Left lung (tissue), 14 donors: ENCODE measurements at places on chromosomes 5 and 9. TPM values are rescaled to one million over a fixed set of nuclear protein-coding genes. Genes with fewer than 3 reads are reported as not detected.
A peak's percentile ranks its signal among the peaks of the same experiment; 100 is the strongest.

- H3K27ac ChIP-seq = no peak overlapping the region
- H3K4me3 ChIP-seq = no peak overlapping the region
- H3K4me1 ChIP-seq = no peaks in the 10 kb centered on the region
- no peaks in the 10 kb centered on the region for H3K27me3 ChIP-seq
These were observed 448.4 kb downstream of the PSAT1 start for GRCh38 chr9:78745331-78745730.

- H3K27ac ChIP-seq = peak overlapping the region; percentile 96
These were observed 574 bp downstream of the SLC35A4 start for GRCh38 chr5:140565024-140565779.

- no peaks in the 10 kb centered on the region for H3K4me1 ChIP-seq
- no peaks in the 10 kb centered on the region for H3K27me3 ChIP-seq
- H3K27ac ChIP-seq = no peak overlapping the region
These were observed 197.2 kb downstream of the NXNL2 start for GRCh38 chr9:88732128-88732527.

GRCh38 chr5:65928322-65928752, 2.0 kb downstream of the ERBIN start:
- DNase-seq = no peak
- no peaks in the 10 kb centered on the region for H3K36me3 ChIP-seq
- peaks cover 6% of the 10 kb centered on the region for H3K4me1 ChIP-seq
- H3K4me3 ChIP-seq = peak overlapping the region; percentile 91

DNA sequence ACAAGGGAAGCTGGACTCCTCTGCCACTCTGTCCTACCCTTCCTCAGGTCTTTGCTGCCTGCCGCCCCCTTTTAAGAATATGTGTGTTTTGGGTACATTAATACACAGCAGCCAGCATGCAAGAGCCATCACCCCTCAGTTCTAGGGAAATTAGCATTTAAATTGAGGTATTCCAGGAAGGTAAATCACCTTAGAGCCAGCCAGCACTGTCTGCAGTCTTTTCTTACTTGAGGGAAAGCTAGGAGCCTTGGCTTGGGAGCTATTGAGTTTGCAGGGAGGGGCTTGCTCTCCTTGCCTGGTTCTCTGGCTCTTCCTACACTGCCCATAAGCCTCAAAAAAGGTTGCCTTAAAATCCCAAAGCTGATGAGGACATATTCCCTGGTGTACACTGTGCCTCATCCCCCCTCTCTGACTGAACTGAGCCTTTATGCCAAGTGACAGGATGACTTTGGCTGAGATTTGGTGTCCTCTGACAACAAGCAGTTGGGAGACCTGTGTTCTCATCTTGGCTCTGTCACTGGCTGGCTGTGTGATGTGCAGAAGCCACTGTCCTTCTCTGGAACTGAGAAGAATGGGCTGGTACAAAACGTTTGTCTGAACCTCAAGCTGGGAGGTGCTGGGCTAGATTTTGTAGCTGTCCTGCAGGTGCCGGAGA, 54.1 kb downstream of the TRIM32 start:
- H3K4me3 ChIP-seq = no peak overlapping the region
- H3K27ac ChIP-seq = no peak overlapping the region
- no peak for DNase-seq
- no peaks in the 10 kb centered on the region for H3K4me1 ChIP-seq
- no peaks in the 10 kb centered on the region for H3K27me3 ChIP-seq

DNA sequence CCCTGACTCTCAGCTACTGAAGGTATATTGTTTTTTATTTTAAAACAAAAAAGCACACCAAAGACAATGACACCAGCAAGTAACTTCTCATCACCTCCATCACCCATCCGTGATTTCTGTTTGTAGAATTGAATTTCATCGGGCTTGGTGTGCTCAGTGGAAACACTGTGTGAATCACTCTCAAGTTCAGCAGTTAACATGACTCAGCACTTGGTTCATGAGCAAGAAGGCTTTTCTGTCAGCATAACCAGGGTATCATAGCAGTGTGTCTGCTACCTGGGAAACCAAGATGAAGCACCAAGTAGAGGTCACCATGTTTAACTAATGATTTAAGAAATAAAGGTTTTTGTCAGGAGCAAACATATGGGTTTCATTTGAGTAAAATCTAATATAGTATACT, 123.7 kb downstream of the INSYN2B start:
- DNase-seq = no peak
- H3K36me3 ChIP-seq = no peaks in the 10 kb centered on the region
- no peaks in the 10 kb centered on the region for H3K4me1 ChIP-seq
- H3K27ac ChIP-seq = no peak overlapping the region
- no peaks in the 10 kb centered on the region for H3K27me3 ChIP-seq

DNA sequence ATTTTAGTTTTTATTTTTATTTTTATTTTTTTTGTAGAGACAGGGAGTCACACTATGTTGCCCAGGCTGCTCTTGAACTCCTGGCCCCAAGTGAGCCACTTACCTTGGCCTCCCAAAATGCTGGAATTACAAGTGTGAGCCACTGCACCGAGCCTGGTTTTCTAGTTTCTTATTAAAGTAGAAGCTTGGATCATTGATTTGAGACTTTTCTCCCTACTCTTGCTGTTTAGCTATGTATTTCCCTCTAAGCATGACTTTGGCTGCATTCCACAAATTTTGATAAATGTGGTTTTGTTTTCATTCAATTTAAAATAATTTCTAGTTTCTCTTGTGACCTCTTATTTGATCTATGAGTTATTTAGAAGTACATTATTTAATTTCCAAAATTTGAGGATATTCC, 10.4 kb downstream of the SNX2 start:
- peaks cover 4% of the 10 kb centered on the region for H3K36me3 ChIP-seq
- H3K27ac ChIP-seq = no peak overlapping the region
- no peaks in the 10 kb centered on the region for H3K27me3 ChIP-seq
- no peak overlapping the region for H3K4me3 ChIP-seq

GRCh38 chr5:124157320-124157719, 589.1 kb downstream of the ZNF608 start:
- H3K4me1 ChIP-seq = peaks cover 3% of the 10 kb centered on the region
- no peak for DNase-seq
- H3K27ac ChIP-seq = no peak overlapping the region

DNA sequence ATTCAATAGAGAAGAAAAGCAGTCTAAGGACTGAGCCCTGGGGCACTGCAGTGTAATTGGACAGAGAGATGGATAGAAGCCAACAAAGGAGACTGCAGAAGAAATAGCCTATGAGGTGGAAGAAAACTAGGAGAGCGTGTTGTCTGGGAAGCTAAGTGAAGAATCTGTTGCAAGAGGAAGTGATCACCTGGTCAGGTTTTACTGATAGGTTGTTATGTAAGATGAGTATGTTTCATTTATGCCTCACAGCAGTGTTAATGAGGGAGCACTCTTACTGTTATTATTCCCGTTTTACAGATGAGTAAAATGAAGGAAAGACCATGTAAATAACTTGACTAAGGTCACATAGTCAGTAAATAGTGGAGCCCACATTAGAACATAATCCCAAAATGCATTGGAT, 80.0 kb upstream of the GRHPR start:
- no peak overlapping the region for H3K27ac ChIP-seq
- H3K27me3 ChIP-seq = no peaks in the 10 kb centered on the region
- H3K36me3 ChIP-seq = no peaks in the 10 kb centered on the region

DNA sequence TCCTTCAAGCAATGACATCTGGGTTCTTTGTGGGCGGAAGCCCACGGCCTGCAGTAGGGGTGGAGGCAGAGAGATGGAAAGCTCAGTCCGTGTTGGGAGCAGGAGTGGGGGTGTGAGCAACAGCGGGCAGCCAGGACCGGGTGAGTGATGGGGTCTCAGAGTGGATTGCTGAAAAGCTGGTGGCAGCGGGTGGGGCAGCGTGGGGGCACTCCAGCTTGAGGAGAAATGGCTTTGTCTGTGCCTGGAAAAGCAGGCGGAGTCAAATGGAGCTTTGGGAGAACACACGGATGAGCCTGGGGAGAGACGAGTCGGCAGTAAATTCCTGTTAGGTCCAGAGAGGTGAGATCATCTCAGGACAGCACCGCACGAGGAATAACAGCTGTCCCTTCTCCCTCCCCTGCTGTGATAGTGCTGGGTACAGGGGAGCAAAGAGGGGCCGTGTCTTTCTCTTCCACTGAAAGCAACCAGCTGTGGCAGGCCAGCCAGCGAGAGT, 42.1 kb downstream of the CACNA1B start:
- H3K27ac ChIP-seq = no peak overlapping the region
- no peak for DNase-seq
- H3K36me3 ChIP-seq = no peaks in the 10 kb centered on the region
- no peaks in the 10 kb centered on the region for H3K27me3 ChIP-seq
- no peaks in the 10 kb centered on the region for H3K4me1 ChIP-seq

GRCh38 chr5:170223906-170224305, 8.9 kb upstream of the C5orf58 start:
- no peaks in the 10 kb centered on the region for H3K36me3 ChIP-seq
- H3K4me1 ChIP-seq = no peaks in the 10 kb centered on the region
- no peaks in the 10 kb centered on the region for H3K27me3 ChIP-seq

DNA sequence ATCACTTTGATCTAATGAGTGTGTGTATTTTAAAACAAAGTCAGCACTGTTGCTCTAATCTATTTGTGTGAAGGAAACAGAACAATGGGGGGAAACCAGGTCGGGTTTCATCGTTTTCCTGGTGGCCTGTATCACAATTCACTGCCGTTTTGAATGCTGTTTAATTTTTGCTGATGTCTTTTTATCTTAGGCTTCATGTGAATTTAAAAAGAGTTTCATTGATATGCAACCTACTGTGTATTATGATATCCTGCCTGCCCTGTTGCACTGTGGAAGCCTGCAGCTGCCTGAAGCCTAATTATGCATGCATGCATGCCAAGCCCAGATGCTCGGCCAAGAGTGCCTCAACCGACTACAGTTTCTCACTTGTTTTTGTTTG, 307.5 kb downstream of the ZNF608 start:
- no peak overlapping the region for H3K27ac ChIP-seq
- no peak overlapping the region for H3K4me3 ChIP-seq
- H3K27me3 ChIP-seq = no peaks in the 10 kb centered on the region
- H3K36me3 ChIP-seq = no peaks in the 10 kb centered on the region

Gene SLC46A2
- 7.0 TPM for total RNA-seq

- no peak overlapping the region for H3K27ac ChIP-seq
- no peaks in the 10 kb centered on the region for H3K4me1 ChIP-seq
- no peaks in the 10 kb centered on the region for H3K27me3 ChIP-seq
- H3K4me3 ChIP-seq = no peak overlapping the region
- DNase-seq = no peak
These were observed 650.3 kb downstream of the CCDC171 start for GRCh38 chr9:16202914-16203728.

Gene CNTNAP3
- 5.1 TPM for total RNA-seq

- H3K4me3 ChIP-seq = no peak overlapping the region
- H3K36me3 ChIP-seq = no peaks in the 10 kb centered on the region
- DNase-seq = no peak
- peaks cover 16% of the 10 kb centered on the region for H3K4me1 ChIP-seq
- H3K27me3 ChIP-seq = no peaks in the 10 kb centered on the region
- no peak overlapping the region for H3K27ac ChIP-seq
These were observed 42.4 kb upstream of the GGTA1 start for GRCh38 chr9:121542025-121542424.

GRCh38 chr5:32217886-32218396, 43.8 kb upstream of the GOLPH3 start:
- H3K27ac ChIP-seq = no peak overlapping the region
- no peaks in the 10 kb centered on the region for H3K36me3 ChIP-seq
- H3K4me3 ChIP-seq = no peak overlapping the region

- H3K27ac ChIP-seq = no peak overlapping the region
- H3K4me3 ChIP-seq = no peak overlapping the region
- no peaks in the 10 kb centered on the region for H3K27me3 ChIP-seq
- no peaks in the 10 kb centered on the region for H3K36me3 ChIP-seq
These were observed 626.2 kb downstream of the TLR4 start for GRCh38 chr9:118330191-118330986.

Gene MARVELD2
- 38.3 TPM for total RNA-seq

Gene CCDC127
- total RNA-seq = 6.9 TPM

DNA sequence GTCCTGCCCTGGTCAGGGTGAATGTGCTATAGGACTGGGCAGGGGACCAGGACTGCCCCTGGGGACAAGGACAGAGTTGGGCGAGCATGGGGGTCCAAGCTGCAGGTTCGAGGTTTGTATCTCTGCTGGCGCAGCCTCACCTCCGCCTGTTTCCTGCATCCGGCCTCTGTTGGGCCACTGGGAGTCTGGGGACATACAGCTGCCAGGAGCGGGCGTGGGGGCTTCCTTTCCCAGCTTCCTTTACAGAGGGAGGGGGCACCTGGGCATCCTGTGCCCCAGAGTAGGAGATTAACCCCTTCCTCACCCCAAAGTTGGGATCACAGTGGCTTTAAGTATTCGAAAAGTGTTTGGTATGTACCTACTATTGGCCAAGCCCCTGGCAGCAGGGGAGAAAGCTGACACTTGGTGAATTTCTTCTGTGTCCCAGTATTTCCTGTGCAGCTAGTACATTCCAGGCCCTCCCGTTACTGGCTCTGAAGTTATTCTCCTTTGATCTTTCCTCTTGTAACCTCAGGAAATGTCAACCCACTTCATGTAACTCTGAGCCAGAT, 19.0 kb downstream of the OLFML2A start:
- no peak overlapping the region for H3K4me3 ChIP-seq
- H3K4me1 ChIP-seq = peaks cover 12% of the 10 kb centered on the region
- no peaks in the 10 kb centered on the region for H3K27me3 ChIP-seq
- no peak for DNase-seq
- no peaks in the 10 kb centered on the region for H3K36me3 ChIP-seq

GRCh38 chr9:73153793-73154227, 2.1 kb downstream of the ANXA1 start:
- H3K4me3 ChIP-seq = peak overlapping the region; percentile 45
- DNase-seq = no peak
- no peaks in the 10 kb centered on the region for H3K27me3 ChIP-seq

- H3K4me1 ChIP-seq = peaks cover 4% of the 10 kb centered on the region
- H3K4me3 ChIP-seq = no peak overlapping the region
- H3K36me3 ChIP-seq = no peaks in the 10 kb centered on the region
- H3K27me3 ChIP-seq = no peaks in the 10 kb centered on the region
- no peak for DNase-seq
These were observed 2.6 kb upstream of the AFAP1L1 start for GRCh38 chr5:149268928-149269557.
